ENCODE measurements at places on chromosomes 2 and 18.

- DNase-seq, result no peak
Observed at GRCh38 chr2:105100046-105100840, 62.4 kb downstream of the MRPS9 start.

- DNase-seq, result no peak
Observed at GRCh38 chr2:56449002-56449431, 265.2 kb downstream of the CCDC85A start.

DNA sequence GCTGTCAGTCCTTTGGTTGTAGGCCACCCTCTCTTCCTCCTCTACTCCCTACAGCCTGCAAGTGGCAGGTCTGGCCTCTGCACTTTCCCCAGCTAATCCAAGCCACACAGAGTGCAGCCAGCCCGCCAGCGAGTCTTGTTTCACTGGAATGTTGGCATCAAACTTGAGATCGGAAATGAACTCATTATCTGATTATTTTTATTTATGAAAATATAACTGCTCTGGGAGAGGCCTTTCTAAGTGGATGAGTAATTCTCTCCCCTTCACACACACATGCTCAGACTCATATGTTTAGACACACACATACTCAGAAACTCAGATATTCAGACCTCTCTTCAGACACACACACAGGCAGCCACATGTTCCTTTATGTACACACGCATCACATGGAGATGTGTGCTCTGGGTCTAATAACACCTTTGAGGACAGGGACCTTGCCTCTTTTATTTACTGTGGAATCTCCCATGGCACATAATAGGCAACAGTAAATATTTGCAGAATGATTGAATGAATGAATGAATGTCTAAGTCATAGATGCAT, 151.3 kb downstream of the ZFP36L2 start:
- no peak for DNase-seq

DNA sequence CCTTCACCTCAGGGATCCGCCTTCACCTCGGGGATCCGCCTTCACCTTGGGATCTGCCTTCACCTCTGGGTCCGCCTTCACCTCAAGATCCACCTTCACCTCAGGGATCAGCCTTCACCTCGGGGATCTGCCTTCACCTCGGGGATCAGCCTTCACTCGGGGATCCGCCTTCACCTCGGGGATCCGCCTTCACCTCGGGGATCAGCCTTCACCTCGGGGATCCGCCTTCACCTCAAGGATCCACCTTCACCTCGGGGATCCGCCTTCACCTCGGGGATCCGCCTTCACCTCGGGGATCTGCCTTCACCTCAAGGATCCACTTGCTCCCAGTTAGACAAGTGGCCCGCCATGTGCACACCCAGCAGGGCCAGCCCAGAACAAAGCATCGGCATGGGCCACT, 7.3 kb downstream of the KIF1A start:
- peak; percentile 45 for DNase-seq

DNA sequence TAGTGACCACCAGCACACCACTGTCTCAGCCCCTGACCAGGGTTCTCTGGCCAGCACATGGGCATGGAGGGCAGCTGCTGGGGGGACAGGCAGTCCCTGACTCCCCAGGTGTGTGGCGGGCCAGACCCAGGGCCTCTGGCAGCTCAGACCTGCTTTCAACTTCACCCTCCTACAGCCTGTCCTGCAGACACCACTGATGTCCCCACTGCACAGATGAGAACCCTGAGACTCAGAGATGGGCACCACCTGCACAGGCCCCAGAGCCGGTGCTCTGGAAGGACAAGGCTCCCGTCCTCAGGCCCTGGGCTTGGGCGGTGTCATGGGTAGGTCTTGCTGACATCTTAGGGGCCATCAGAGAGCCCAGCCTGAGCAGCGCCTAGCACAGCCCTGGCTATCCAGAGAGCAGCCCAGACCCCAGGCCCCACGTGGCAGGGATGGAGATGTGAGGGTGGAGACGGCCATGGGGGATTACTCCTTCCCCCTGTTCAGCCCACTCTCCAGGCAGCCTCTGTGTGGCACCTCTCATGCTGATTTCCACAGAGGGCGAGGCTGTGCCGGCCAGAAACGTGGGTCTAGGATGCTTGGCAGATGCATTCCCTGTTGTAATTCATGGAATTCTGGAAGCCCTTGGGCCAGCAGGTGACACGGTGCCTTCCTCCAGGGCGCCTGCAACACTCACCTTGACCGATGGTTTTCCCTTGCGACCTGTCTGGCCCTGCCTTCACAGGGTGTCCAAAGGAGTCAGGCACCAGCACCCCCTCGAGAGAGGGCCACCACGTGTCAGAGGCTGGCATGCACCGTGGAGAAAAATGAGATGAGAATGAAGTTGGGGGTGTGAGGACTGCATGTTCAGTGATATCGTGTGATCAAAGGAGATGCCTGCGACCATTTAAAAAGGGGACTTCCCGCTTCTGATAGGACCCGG, 61.2 kb upstream of the GLI2 start:
- no peak for DNase-seq
